ENCODE measurements at places on chromosomes 1 and 21. TPM values are rescaled to one million over a fixed set of nuclear protein-coding genes. Genes with fewer than 3 reads are reported as not detected.

DNA sequence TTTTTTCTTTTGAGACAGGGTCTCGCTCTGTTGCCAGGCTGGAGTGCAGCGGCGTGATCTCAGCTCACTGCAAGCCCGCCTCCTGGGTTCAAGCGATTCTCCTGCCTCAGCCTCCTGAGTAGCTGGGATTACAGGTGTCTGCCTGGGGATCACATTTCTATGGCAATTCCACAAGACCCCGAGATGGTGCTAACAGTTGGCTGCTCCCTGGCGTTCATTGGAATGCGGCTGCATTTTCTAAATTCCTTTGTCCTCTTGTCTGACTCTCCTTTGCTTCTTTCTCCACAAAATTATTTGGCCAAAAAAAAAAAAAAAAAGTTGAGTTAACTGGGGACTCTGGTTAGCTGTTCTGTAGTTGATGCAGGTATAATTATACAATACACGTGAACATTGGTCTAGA, 176.4 kb downstream of the ETS2 start:
- no peak for DNase-seq

- DNase-seq = no peak
These were observed 74.2 kb downstream of the SIM2 start for GRCh38 chr21:36773117-36773516.

- no peak for DNase-seq
These were observed 1.4 kb upstream of the TLCD4 start for GRCh38 chr1:95115708-95116137.

- no peak for DNase-seq
These were observed 27.8 kb upstream of the CACYBP start for GRCh38 chr1:174971902-174972301.

GRCh38 chr1:159274631-159275030, 27.5 kb upstream of the FCER1A start:
- DNase-seq = no peak

GRCh38 chr1:45325851-45326506, 716 bp upstream of the HPDL start:
- peak; percentile 18 for DNase-seq

- no peak for DNase-seq
These were observed 1.6 kb downstream of the GNPAT start for GRCh38 chr1:231242516-231243198.

DNA sequence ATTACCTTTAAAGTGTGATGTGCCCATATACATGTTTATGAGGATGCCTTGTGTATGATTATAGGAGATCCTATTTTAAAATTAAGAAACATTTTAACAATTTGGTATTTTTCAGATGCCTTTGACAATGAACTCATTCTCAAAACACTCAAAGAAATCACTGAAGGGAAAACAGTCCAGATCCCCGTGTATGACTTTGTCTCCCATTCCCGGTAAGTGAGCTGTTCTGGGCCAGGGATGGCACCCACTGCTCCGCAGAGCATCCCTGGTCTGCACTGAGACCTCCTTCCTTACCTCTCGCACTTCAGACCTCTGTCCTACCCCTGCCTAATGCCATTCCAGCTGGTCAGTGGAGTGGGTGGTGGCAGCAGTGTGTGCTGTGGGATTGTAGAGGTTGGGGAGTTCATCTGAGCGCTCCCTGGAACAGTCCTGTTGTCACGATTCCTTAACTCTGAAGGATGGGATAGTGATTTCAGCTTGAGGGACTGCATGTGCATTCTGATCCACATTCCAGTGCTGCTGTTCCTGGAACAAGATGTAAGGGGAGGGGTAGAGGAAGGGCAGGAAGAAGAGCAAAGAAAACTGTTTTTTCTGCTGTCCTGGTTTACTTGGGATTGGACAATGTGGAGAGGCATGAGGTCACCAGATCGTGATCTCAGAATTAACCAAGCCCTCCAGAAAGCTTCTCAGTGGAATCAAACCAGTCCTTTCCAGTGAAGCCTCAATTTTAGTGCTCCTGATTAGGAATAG, 63.9 kb downstream of the UCK2 start:
- no peak for DNase-seq

- peak; percentile 97 for DNase-seq
These were observed at the start of gene NDUFS2 for GRCh38 chr1:161201836-161202712. Gene NDUFS2 (plus strand): TSS chr1:161202367. CDS start chr1:161202386, 19 bp downstream.

DNA sequence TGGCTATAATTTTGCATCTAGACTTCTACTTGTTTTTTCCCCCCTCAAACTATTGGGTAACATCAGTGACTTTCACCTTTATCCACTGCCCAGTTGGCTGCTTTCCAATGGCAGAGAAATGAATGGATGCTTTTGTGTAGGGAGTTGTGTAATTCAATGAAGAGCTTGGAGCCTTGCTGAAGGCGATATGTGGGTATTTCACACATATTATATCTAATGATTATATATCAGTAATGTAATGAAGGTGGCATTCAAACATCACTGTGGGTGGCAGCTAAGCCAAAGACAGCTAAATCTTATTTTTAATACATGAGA, 81.2 kb downstream of the TGFB2 start:
- no peak for DNase-seq

DNA sequence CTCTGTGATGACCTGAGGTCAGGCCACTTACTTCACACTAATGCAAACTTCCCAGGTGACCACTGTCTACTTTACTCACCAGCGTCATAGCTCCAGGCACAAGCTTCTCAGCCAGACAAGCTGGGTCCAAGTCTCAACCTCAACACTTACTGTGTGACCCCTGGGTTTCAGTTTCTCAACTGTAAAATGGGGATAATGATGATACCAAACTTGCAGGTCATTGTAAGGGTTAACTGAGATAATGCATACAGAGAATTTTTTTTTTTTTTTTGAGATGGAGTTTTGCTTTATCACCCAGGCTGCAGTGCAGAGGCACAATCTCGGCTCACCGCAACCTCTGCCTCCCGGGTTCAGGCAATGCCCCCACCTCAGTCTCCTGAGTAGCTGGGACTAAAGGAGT, 34.7 kb downstream of the AK2 start:
- no peak for DNase-seq

- no peak for DNase-seq
These were observed 61.5 kb downstream of the PEX14 start for GRCh38 chr1:10536133-10536770.

- no peak for DNase-seq
These were observed 171.5 kb upstream of the DUSP10 start for GRCh38 chr1:221913351-221913892.

DPT gene
- total RNA-seq = 310 TPM

TGFB2 gene
- total RNA-seq = 1.6 TPM
